ENCODE measurements at places on chromosomes 3 and 15.

- no peak for DNase-seq
These were observed 19.1 kb downstream of the SLC12A6 start for GRCh38 chr15:34318277-34319079.

DNA sequence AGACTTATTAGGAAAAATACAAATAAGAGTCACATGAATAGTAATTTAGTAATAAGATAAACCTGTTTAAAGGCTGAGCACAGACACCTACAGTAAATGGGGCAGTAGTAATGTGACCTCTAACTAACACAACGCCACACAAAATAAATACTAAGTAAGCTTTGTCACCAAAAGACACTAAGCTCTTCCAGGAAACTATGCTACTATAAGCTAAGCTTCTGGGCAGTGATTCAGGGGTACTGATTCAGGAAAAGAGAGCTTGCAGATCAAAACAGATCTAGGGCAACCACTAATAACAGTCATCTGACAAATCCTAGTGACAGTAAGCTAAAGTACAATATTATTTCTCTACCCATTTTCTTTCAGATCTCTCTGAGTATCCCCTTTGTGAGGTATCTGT lies 68.8 kb downstream of the PLOD2 start:
- DNase-seq, result no peak

- DNase-seq, result no peak
These were observed 1.5 kb upstream of the RBM15B start for GRCh38 chr3:51389423-51390183.

DNA sequence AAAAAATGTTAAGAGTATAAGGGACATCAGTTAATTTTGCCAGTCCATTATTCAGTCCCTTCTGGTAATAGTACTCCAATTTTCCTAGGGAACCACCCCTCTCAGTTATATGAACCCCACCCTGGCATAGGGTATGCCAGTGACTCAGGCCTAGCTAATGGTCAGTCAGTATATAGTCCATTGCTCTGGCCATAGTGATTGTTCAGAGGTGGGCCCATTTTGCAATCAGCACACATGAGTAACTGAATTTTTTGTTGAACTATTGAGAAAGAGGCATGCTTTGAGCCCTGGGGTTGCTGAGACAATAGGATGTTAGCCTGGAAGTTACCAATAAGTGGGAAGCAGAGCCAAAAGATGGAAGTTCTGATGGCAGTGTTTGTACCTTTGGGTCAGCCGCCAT lies 4.1 kb downstream of the LRCH3 start:
- no peak for DNase-seq

DNA sequence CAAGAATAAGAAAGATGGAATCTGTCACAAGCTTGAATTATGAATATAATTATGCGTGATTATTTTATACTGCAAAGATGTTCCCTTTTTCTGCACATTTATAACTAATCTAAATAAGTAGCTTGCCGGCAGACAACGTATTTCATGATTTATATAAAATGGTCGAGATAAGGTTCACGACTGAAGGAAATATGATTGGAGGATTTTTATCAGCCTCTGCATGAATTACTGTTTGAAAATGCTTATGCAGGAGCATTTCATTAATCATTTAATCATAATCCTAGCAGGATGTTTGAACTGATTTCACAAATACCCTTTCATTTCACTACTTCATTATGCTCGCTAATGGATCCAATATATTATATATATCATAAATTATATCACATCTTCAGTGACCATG lies 580.0 kb downstream of the FOXP1 start:
- no peak for DNase-seq

GRCh38 chr15:55247766-55248427 lies 41.7 kb downstream of the RAB27A start:
- no peak for DNase-seq

Measured in cortex of kidney (tissue), 1 donor.